Fibroblast of lung (primary cell): ENCODE measurements at places on chromosomes 5 and 9. TPM values are rescaled to one million over a fixed set of nuclear protein-coding genes. Genes with fewer than 3 reads are reported as not detected.
A peak's percentile ranks its signal among the peaks of the same experiment; 100 is the strongest.

- peak; percentile 69 for DNase-seq
These were observed 144.9 kb downstream of the MYO10 start for GRCh38 chr5:16791036-16791705.

- no peak for DNase-seq
These were observed 275.6 kb downstream of the KDM4C start for GRCh38 chr9:7033076-7034045.

DNA sequence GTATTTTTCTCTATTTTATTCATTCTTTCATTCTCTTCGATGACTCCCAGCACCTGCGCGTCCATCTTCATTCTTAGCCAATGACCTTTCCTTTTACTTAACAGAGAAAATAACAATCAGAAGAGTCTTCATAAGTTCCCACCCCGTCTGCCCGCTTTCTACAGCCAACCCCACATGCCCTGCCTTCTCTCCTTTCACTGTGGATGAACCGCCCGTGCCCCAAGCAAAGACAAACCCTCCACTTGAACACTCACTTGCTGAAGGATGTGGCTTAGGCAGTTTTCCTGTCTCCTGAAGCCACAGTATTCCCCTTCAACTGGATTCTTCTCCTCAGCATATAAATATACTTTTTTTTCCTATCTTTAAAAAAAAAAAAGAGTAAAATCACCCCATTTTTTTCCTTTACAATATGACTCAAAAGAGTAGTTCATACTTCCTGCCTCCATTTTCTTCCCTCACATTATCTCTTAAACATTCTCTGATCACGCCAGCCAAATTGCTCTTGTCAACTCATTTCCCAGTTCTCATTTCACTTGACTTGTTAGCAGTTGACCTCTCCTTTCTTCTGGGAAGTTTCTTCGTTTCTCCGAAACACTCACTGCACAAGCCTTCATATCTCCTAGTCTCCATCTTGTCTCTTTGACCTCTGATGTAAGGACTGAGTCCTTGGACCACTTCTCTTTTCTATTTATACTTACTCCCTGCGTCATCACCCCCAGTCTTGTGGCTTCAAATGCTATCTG is 11.1 kb downstream of the NIPSNAP3B start:
- DNase-seq, result no peak

DNA sequence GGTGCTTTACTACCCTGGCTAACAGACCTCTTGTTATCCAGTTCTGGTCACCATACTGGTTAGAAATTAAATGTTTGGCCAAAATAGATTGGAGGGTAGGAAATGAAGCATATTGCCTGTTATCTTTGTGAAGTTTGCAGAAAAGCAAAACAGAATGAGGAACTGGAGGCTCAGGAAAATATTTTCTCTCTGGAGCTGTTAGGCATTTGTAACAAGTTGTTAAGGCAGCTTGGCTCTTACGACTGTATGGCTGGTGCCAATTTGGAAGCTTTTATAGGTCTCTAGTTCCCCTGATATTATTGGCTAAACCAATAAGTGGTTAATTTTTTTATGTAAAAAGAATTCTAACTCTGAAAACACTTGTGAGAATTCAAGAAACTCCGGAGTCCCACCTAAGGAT is 35.8 kb downstream of the CDH6 start:
- no peak for DNase-seq

DNA sequence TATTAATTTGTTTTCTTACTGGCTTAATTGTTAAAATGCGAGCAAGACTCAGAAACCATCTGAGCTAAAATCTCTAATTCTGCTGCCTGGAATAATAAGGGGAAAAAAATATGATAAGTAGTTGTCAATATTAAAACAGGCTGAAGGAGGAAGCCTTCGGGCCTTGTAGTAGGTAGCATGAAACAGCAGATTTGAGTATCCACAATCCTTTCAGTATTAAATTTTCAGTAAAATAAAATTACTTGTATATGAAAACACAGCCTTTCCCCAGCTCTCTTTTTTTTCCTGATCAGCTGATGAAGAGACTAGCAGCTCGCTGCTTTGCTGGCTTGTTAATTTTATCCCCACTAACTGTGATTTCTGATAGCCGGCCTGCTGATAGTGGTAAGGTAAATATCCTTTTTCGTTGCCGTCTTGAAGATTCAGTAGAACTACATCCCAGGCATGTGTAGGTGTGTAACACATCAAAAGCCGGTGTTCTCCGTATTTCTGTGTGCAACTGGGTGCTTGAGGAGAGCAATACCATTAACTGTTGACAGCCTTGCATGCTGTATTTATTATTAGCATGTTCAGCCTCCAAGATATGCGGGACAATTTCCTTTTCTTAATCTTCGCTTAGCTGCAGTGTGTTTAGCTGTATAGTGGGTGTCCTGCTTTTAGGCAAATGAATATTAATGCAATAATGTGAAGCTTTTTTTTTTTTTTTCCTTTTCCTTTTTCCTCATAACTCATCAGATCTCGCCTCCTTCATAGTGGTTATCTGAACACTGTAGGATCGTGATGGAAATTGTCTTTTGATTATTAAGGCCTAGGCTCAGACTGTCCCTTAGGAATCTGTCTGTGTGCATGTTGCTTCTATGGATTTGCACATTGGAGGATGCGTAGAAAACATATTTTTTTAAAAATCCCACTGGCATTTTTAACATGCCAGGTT is 144.6 kb downstream of the SMARCA2 start:
- DNase-seq, result peak; percentile 58

- DNase-seq, result peak; percentile 24
These were observed 10.5 kb upstream of the SHB start for GRCh38 chr9:38079461-38080031.

GRCh38 chr9:72274441-72274840 is 90.6 kb downstream of the ZFAND5 start:
- DNase-seq, result no peak

- DNase-seq, result peak; percentile 94
These were observed 4.5 kb downstream of the DUSP1 start for GRCh38 chr5:172766287-172767108.

GRCh38 chr9:112112941-112113681 is 62.0 kb downstream of the SUSD1 start:
- DNase-seq, result peak; percentile 15

GRCh38 chr9:114696814-114697544 is 15.0 kb upstream of the TEX48 start:
- DNase-seq, result peak; percentile 30

- DNase-seq, result peak; percentile 83
These were observed 20.7 kb downstream of the NLN start for GRCh38 chr5:65742565-65743231.

The ARL14EPL gene
- not detected in 2 replicates for total RNA-seq
